ENCODE measurements at places on chromosomes 11 and 22.

- DNase-seq, result no peak
Observed at GRCh38 chr11:134878785-134879184, 466.7 kb upstream of the B3GAT1 start.

GRCh38 chr11:26946257-26946716 lies 47.6 kb upstream of the FIBIN start:
- no peak for DNase-seq

GRCh38 chr11:129035244-129035643 lies 92.6 kb upstream of the TP53AIP1 start:
- no peak for DNase-seq

DNA sequence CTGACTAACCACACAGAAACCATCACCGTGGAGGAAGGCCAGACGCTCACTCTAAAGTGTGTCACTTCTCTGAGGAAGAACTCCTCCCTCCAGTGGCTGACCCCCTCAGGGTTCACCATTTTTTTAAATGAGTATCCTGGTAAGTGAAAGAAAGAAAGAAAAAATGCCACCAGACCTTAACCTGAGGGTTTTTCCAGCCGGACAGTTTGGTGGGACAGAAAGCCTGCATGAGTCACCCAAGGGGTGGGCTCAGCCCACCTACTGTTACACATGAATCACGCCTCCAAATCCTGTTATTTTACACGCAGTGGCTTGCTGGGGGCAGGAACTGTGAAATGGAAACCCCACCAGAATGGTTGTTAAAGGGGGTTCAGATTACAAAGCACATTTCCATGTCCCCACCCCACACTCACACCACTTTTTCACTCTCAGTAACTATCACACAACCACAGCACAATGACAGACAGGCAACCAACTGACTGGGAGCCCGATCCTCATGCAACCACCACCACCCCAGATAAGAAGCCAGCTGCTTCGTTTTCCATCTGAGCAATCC lies 11.9 kb downstream of the CRTAM start:
- no peak for DNase-seq

DNA sequence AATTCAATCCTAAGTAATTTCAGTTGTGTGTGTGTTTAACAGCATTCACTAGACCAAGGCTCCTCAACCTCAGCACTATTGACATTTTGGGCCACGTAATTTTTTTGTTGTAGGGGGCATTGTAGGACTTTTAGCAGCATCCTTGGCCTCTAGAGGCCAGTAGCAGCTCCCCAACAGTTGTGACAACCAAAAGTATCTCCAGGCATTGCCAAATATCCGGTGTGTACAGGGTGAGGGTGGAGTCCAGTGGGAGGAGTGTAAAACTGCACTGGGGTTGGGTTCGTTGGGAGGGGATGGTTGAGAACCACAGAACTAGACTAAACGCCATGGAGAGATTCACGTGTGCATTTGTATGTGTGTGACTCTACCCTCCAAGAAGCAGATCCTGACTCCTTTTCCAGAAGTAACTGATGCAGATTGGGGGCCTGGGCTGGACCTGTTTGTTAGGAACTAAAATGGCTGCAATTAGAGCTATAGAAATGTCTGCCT lies 5.9 kb upstream of the PHF21A start:
- DNase-seq, result peak; percentile 23

GRCh38 chr22:24925586-24926427 lies 20.7 kb downstream of the LHFPL7 start:
- peak; percentile 12 for DNase-seq

- no peak for DNase-seq
Observed at GRCh38 chr11:32884770-32885384, 7.7 kb upstream of the QSER1 start.

DNA sequence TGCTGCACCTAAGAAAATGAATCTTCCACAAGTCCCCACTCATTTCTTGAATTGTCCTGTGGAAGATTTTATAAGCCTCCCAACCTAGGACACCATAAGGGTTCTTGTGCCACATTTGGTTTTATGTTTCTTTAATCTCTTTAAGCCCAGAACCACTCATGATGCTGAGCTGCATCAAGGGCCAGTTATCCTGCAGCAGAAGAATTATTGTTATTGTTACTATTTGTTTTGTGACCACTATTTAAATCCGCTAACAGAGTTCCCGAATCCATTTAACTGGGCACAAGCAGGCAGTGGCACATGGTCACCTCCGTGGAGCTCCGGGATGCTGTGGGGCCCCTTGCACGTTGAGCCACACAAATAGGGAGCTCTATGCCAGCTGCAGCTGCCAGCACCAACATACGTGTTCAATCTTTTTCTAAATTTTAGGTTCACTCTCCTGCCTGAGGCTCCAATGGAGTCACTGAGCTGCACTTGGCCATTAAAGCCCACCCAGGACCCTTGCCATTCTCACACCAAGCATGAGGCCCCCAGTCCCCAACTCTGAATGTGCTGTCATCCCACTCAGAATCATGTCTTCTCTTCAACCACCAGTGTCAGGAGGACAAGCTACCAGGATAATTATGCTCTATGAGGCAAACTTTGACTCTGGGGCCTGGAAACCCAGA lies 60.6 kb downstream of the DGCR2 start:
- no peak for DNase-seq

DNA sequence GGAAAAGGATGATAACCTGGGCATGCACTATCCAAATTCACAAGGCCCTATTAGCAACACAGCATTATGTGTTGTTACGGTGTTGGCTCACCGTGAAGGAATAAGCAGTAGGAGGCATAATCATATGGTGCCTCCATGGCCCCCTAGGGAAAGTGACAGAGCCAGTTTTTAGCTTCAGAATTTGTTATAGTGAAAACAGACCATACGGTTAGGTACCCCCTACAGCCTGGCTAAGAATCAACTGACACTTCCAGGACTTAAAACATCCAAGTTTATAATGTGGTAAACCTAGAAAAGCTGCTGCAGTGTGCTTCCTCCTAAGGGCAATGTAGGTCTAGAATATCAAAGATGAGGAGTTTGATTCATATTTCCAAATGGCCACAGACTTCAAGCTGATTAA lies 30.4 kb downstream of the KIF18A start:
- DNase-seq, result no peak

GRCh38 chr11:77259641-77260040 lies 41.8 kb downstream of the GDPD4 start:
- DNase-seq, result no peak

GRCh38 chr11:22115470-22116029 lies 77.3 kb upstream of the ANO5 start:
- DNase-seq, result no peak

DNA sequence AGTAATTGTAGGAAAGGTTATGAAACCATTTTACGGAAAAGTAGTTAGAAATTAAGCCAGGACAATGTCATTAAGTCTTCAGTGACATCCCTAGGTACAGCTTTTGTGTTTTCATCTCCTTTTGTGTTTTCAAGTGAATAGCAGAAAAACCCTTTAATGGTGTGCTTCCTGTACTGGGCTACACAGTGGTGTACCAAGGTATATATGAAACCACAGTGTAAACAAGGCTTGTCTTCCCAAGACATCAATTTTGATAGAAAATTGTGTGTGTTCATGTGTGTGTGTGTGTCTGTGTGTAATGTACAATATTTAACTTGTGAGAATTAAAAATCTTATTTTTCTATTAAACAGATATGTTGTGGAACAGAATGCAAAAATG lies 8.9 kb downstream of the MRPL17 start:
- no peak for DNase-seq

GRCh38 chr11:104124979-104125378 lies 39.0 kb downstream of the PDGFD start:
- no peak for DNase-seq

- no peak for DNase-seq
Observed at GRCh38 chr22:36998620-36999351, 20.5 kb downstream of the TST start.

Data from neural progenitor cell (in vitro differentiated cells).